NCI-H748 treated with DMSO at 0.1 percent for 48 hours (cell line): ENCODE measurements at places on chromosomes 11 and 22.

GRCh38 chr11:21053466-21053865, 384.1 kb downstream of the NELL1 start:
- no peak for DNase-seq

- peak; percentile 23 for DNase-seq
Measured at GRCh38 chr11:83836883-83837654, 550.9 kb upstream of the CCDC90B start.

DNA sequence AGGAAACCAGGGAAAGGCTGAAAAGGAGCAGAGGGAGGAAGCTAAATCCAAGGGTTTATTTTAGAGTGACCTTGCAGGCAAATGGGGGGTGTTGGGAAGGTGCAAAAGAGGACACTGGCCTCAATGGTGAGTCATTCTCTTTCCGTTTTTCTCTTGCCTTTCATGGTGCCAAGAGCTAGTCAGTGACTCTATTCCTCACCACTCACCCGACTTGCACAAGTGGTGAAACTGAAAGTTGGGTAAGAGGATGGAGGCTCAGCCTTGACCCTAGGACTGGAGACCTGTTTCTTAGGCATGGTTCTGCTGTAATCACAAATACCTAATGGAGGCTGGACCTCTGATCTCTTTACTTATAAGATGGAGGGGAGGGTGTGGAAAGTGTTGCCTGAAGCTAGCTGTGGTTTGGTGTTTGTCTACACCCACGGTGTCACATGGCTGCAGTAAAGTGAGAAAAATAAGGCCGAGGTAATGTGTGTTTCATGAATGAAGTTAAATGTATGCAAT, 67.3 kb upstream of the CREB3L1 start:
- no peak for DNase-seq

GRCh38 chr11:118610773-118611432, 3.5 kb downstream of the PHLDB1 start:
- no peak for DNase-seq

GRCh38 chr11:8094656-8095055, 13.6 kb downstream of the TUB start:
- DNase-seq, result no peak

DNA sequence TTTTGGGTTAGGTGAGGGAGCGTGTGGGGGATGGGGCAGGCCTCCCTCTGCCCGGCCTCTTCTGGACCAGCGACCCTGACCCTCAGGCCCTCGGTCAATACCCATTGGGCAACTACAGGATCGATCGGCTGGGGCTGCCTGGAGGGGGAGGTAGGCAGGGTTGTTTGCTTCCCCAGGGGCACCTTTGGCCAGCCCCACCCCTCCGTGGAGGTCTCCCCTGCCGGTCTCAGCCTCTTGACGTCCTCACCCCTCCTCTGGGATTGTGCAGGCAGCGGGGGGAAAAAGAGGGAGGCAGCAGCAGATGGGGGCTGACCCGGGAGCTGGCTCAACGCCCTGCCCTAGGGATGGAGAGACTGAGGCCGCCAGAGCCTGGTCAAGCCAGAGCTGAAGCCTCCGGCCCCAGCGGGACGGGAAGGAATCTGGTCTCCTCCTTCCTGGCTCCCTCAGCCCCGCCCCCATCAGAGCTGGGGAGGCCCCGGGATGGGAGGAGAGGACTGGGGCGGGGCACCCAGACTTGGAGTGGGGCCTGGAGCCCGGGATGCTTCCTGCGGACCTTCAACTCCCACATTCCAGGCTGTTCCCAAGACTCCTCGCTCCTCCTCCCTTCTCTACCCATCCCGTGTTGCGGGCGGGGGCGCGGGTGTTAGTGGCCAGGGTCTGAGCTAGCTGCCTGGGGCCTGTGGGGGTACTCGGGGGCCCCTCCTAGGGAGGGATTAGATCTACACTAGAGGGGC, 14.4 kb upstream of the CDC42EP1 start:
- no peak for DNase-seq

DNA sequence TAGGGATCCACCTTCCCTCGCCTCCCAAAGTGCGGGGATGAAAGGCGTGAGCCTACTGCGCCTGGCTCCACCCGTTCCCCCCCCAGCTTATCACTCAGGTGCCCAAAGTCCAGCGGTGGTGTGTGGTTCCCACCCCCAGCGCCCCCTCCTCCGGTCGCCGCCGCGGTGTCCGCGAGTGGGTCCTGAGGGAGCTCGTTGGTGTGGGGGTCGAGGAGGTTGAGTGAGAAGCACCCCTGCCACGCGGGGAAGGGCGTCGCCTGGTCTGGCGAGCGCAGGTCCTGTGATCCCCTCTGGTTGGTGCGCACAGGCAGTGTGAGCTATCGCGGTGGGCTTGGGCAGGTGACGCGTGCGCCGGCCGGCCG, 3900.6 kb upstream of the OR11H1 start:
- no peak for DNase-seq

DNA sequence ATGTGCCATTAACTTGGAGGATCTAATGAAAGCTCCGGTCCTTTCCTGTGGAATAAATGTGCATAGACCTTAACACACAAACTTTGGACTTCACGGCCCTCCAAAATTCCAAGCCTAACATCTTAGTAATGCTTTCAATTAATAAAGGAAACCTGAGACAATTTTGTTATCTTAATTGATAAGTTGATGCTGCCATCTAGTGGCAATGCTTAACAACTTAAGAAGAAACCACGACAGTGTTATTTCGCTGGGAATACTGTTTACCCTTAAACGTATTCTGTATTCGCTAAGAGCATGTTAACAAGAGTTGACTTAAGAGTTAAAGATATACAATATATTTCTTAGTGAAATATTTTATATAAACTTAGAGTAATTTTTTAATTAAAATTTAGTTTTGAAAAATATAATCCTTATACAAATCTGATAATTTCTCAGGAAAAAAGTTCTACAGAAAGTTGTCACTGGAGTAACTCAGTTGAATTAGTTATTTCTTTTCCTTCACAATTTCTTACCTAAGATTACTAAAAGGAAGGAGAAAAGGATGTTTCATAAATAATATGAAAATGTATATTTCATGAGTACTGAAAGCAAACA, 35.0 kb upstream of the OR9G4 start:
- DNase-seq, result peak; percentile 50

DNA sequence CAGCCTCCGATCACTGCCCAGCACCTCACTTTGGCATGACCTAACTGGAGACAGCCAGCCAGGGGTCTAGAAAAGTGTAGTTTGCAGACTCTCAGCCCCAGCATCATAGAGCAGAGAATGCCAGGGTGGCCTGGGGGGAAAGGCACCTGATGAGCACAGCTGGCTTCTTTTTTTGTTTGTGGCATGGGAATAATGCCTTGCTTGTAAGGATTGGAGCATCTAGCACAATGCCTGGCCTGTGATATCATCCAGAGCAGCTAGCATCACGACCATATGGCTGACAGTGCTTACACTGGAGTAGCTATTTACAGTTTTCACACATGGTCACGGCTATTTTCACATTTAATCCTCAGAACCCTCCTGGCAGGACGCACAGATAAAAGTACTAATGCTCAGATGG, 594.8 kb upstream of the B3GAT1 start:
- DNase-seq, result no peak
